ENCODE measurements at places on chromosomes 7 and 10.

DNA sequence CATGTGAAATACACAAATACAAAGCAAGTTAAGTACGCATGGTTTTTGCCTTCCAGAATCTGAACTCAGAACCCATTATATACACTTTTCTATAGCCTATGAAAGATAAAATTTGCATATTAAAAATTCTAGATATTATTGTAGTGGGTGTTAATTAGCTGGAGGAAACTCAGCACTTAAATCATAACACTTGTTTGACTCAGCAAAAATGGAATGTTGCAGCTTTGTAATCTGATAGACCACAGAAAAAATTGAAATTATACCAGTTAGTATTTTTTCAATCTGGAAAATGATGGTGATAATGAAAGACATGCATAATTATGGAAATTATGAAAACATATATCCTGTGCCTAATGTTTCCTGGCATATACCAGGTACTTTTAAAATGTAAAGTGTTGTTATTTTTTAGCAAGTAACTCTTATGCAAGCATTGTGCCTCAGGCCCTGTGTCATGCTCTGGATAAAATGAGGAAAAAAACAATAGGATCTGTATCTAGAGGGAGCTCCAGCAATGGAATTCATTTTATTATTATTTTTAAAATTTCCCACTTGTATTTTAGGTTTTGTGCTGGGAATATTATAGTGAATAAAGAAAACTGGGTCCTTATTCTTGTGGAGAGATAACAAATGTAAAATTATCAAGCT is 490.4 kb upstream of the SEMA3A start:
- no peak for DNase-seq

DNA sequence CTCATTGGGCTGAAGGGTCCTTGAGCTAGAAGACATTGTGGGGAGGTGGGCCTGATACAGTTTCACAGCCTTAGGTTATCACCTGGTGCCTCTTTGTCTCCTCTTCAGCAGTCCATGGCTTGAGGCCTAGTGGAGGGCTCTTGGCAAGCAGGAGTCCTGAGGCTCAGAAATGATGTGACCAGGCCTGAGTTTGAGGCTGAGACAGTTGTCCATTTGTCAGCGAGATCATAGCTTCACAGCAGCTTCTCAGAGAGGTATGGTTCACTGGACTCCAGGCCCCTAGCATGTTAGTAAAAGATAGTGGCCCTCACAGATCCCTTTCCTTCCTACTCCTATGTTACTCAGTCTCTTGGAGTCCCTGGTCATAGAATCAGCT is 19.1 kb downstream of the SUFU start:
- DNase-seq = no peak

- DNase-seq = peak; percentile 60
These were observed 45.6 kb downstream of the VIPR2 start for GRCh38 chr7:159098811-159099655.

DNA sequence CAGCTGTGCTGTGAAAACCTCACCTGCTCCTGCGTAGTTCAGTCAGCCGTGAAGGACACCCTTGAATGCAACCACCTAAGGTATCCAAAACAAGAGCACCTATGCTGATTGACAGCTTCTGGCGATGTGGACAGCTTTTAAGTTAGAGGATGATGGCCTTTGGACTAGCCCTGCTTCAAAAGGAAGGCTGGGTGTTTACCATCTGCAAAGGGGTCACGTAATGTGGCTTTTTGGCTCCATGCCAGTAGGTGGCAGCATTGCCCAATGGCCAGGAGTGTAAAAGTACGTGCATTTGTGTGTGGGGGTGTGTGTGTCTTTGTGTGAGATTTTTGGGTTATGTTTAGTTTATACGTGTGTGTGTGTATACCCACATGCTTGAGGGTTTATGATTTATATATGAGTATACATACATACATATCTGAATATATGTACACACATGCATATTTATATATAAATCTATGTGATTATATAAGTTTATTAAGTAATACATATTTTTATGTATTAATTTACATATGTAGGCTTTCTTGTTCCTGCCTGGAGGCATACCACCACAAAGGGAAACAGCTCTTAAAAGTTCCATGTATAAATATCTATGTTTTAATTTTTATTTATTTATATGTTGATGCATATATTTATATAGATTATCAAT is 236.3 kb upstream of the ANKRD30A start:
- peak; percentile 34 for DNase-seq

DNA sequence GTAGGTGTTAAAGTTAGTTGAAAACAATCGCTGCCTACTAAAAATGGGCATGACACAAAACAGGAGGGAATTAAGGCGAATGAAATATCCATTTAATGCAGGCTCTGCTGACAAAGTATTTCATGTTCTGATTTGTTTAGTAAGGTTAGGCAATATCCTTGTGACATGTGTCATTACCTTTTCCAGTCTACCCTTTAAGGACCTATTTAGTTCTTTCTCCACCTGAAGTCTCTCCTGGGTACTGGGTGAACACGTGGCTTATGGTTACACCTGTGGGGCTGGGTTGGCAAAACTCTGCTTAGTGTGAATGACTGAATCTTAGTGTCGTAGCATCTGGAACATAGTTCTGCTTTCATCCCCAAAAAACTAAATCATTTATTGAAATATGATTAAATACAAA is 313.5 kb downstream of the CCDC3 start:
- no peak for DNase-seq

- no peak for DNase-seq
These were observed 253.5 kb downstream of the BAMBI start for GRCh38 chr10:28930514-28931495.

GRCh38 chr10:100737355-100738054 is 7.9 kb upstream of the PAX2 start:
- DNase-seq = no peak

DNA sequence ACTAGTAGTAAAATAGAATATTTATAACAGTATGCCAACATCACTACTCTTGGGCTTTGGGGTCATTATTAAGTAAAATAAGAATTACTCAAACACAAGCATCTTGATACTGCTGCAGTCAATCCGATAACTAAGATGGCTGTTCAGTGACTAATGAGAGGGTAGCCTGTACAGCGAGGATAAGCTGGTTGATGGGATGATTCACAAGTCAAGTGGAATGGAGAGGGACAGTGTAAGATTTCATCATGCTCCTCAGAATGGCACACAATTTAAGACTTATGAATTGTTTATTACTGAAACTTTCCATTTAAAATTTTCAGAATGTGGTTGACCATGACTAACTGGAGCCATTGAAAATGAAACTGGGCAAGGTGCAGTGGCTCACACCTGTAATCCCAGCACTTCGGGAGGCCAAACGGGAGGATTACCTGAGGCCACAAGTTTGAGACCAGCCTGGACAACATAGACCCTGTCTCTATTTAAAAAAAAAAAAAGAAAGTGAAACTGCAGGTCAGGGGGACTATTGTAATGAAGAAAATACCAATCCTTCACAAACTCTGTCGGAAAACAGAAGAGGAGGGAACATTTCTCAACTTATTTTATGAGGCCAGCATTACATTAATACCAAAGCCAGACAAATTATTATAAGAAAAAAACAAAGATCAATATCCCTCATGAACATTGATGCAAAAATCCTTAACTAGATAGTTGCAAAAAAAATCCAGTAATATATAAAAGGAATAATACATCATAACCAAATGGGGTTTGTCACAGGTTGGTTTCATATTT is 11.2 kb downstream of the AVL9 start:
- no peak for DNase-seq

GRCh38 chr10:128466831-128467371 is 340.7 kb upstream of the MKI67 start:
- no peak for DNase-seq

DNA sequence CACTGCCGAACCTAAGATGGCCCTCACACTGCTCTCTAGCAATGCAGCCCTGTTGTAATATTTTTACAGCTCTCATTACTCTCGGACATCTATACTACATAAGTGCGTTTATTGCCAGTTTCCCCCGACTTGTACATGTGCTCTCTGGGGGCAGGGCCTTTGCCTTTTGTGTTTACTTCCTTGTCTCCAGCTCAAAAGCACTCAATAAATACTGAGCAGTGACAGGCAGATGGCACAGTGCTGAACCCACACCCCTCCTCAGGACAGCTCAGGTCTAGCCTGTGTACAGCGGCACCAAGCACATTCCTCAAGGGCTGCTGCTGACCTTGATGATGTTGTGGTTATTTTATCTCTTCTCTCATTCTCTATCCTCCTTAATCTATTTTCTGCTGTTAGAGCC is 68.0 kb upstream of the ELMO1 start:
- peak; percentile 24 for DNase-seq

- no peak for DNase-seq
These were observed at the start of gene PNLIPRP1 for GRCh38 chr10:116590590-116591444. Gene PNLIPRP1 (plus strand): TSS chr10:116590959. CDS start chr10:116591130, 171 bp downstream.

GRCh38 chr7:128422842-128423241 is 13.1 kb upstream of the IMPDH1 start:
- no peak for DNase-seq

- DNase-seq = no peak
These were observed 56.6 kb upstream of the PTN start for GRCh38 chr7:137399827-137400823.

DNA sequence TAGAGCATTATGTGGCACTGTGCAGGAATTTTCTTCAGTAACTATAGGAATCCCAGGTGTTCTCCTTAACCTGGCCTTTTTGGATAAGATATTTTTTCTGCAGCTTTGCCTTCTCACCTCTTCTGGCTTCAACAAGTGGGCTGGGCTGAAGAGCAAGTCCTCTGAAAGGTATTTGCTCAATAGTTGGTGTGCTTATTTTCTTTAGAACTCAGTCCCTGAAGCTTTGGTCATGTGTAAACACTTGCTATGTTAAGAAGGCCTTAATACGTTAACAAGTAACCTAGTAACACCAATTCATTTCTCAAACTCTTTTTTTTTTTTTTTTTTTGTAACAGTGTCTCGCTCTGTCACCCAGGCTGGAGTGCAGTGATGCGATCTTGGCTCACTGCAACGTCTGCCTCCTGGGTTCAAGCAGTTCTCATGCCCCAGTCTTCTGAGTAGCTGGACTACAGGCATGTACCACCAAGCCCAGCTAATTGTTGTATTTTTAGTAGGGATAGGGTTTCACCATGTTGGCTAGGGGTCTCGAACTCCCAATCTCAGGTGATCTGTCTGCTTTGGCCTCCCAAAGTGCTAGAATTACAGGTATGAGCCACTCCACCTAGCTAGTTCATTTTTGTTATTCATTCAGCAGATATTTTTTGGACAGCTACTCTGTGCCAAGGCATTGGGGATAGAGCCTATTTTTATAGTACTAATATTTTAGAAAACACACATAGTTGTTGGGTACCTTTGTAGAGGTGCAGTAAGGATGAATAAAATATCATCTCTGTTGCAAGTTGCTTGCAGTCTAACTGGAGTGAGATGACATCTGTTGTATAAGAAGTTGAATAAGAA is 164.6 kb downstream of the SND1 start:
- no peak for DNase-seq

- DNase-seq = peak; percentile 36
These were observed 394.1 kb upstream of the PHF14 start for GRCh38 chr7:10579561-10579960.

DNA sequence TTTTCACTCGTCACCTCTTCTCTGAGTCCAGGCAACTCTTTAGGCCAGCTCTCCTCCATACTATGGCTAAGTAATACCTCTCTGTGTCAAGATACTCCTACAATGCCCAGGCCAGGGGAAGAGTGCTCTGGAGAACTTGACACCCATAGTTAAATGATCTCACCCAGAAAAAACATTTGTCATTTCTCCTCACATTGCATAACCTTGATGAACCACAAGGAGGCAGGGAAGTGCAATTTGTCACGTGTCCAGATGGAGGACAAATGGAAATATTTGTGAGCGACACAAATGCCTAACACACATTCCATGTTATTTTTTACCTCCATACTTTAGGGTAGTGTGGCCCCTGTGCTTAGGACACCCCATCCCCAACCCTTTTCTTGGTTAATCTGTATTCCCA is 78.3 kb downstream of the HTR7 start:
- DNase-seq = no peak

- peak; percentile 21 for DNase-seq
These were observed 87.7 kb upstream of the PRKCQ start for GRCh38 chr10:6667679-6668270.

DNA sequence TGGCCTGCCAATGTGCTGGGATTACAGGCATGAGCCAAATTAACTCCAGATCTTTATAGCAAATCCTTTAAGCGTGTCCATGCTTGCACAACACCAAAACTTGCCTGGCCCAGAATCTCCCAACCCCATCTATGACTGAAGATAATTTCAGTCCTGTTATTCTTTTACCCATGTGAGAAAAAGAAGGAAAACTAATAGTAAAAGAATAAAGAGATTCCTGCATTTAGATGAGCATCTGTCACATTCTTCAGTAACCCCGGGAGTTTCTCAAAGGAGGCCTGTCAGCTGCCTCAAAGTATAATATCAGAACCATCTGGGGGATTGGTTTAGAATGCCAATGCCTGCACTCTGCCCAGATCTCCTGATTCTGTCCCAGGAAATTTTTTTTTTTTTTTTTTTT is 158.1 kb upstream of the KMT2E start:
- no peak for DNase-seq

DNA sequence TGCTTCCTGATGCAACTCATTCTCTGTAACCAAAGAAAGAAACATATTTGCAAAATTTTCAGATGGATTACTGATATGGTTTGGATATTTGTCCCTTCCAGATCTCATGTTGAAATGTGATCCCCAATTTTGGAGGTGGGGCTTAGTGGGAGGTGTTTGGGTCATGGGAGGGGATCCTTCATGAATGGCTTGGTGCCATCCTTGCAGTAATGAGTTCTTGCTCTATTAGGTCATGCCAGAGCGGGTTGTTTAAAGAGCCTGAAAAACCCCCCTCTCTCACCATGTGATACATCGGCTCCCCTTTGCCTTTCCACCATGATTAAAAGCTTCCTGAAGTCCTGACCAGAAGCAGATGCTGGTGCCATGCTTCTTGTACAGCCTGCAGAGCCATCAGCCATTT is 43.8 kb upstream of the PRKG1 start:
- DNase-seq = no peak

DNA sequence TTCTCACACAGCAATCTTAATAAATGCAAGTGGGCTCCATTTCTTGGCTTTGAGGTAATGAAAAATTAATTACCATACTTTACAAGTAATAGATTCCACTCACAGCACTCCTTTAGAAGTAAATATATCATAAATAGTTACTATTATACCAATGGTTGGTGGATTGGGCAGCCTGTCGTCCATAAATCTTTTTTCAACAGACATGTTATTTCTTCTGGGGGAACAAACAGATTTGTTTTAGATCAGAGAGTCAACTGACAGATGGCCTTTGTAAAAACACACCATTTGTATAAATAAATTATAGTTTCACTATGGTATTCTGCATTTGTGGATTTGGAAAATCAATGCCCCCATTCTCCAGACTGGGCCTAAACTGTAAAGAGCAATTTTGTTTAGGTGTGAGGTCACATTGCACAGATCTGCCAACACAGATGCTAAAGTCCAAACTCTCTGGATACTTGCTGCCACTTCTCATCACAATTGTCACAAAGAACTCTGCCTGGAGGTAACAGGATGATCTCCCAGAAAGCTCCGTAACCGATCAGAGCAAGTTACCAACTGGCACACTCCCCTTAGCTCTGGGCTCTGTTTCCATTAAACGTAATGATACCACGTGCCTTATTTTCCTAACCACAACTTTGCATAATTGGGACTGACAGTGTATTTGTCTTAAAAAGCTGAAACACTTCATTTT is 4.5 kb upstream of the MACROH2A2 start:
- DNase-seq = no peak

GRCh38 chr7:82481499-82482097 is 38.0 kb upstream of the CACNA2D1 start:
- DNase-seq = peak; percentile 20
